Renal cortex interstitium (tissue), 15 donors: ENCODE measurements at places on chromosomes 4 and X. TPM values are rescaled to one million over a fixed set of nuclear protein-coding genes. Genes with fewer than 3 reads are reported as not detected.
A peak's percentile ranks its signal among the peaks of the same experiment; 100 is the strongest.

The ZIC3 gene
- 0.04 TPM for polyA plus RNA-seq

DNA sequence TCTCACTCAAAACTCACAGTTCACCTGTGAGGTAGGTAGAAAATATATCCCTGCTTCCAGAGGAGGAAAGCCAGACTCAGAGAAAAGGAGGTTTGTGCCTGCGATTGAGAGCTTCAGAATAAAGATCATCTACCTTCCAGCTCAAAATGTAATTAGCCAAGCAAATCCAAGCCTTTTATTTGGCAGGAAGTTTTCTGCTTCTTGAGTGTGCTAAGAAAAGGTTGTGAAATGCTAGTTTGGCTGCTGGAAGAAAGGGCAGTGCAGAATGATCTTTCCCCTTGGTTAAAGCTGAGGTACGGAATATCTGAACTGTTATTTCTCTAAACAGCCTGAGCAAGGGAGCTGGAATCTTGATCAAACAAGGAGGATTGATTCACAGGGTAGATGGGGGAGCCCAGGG, 59.7 kb upstream of the VCX3B start:
- DNase-seq: no peak

DNA sequence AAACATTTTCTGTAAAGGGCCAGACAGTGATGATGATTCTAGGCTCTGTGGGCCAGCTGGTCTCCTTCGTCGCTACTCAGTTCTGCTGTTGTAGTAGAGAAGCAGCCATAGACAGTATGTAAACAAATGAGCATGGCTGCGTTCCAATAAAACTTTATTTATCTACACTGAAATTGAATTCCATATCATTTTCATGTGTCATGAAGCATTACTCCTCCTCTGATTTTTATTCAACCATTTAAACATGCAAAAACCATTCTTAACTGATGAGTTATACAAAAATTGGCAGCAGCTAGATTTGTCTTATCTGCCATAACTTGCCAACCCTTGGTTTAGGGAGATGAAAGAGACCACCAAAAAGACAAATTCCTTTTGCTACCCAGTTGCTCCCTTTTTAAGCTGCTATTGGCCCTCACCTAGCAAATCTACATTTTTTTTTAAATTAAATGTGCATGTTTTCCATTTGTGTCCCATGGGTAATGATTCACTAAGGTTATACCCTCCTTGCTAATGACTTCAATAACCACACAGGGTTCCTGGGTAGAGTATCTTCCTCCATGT, 309.9 kb downstream of the DHX15 start:
- no peak for DNase-seq

DNA sequence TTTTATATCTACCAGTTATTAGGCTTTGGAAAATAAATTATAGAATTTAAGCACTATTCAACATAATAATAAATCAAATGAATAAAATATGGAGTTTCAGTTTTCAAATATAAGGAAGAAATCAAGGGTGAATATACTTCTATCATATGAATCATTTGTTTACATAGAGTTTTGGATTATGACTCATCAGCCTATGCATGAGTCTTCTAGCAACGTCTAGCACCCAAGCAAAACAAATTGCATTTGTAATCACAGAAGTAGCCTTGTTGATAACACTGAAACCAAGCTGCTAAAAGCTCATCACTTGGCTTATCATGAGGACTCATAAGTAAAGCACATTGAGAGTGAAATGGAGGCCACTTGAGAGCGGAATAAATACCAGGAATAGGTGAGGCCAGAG, 434.6 kb downstream of the PCDH11X start:
- no peak for DNase-seq

The TLR10 gene
- 0.57 TPM for polyA plus RNA-seq

GRCh38 chr4:148852092-148852699, 410.0 kb upstream of the NR3C2 start:
- DNase-seq: no peak

GRCh38 chr4:153375303-153375702, 30.8 kb downstream of the MND1 start:
- DNase-seq: no peak

DNA sequence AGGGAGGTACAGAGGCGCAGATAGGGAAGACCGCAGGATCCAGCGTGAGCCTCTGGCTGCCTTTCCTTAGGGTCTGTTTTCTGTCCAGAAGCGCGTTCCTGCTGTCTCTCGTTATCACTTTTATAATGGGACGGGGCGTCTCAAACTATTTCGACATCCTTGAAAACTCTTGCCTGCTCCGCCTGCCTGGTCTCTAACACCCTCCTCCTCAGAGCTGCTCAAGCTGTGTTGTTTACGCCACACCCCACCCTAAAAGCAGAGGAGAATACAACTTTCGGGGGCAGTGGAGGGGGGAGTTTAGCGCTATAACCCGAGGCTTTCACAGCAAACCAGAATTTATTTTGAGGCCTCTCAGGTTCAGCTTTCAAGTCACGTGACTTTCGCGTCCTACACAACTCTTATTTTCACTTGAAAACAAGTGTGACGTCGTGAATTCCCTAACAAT, 646 bp upstream of the FAM3A start:
- DNase-seq: peak; percentile 44

GRCh38 chr4:53591372-53591892, at the start of gene LNX1:
TSS of gene LNX1 (minus strand) at chr4:53591486. CDS start at chr4:53574002, 17,484 bp downstream.
- DNase-seq: no peak

The CSN1S1 gene
- not detected for polyA plus RNA-seq

The MTM1 gene
- polyA plus RNA-seq: 15.1 TPM

- DNase-seq: peak; percentile 59
Observed at GRCh38 chr4:24244663-24245490, 339.5 kb downstream of the DHX15 start.

The SRPK3 gene
- polyA plus RNA-seq: 0.81 TPM

GRCh38 chrX:22963196-22963595, 36.6 kb upstream of the DDX53 start:
- no peak for DNase-seq

The TMEM156 gene
- polyA plus RNA-seq: 3.0 TPM

DNA sequence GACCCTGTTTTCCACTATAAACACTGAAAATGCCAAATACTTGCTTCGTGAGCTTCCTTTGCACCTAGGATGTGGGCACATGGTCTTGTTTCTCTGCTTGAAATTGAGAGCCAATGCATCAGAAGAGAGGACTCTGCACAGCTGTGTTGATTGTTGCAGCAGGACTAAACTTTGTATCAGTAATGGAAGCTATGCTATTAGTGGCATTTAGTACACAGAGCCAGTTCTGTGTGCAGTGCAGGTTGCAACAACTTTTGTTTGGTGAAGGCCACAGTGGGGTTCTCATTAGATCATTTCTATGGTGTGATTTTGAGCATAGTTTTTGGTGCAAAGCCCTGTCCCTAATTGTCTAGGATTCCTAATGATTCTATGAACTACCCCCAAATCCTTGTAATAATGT, 54.4 kb upstream of the ANKRD17 start:
- no peak for DNase-seq

- no peak for DNase-seq
Observed at GRCh38 chr4:8320386-8320750, 50.8 kb downstream of the HTRA3 start.

- DNase-seq: no peak
Observed at GRCh38 chrX:17462881-17463280, 87.9 kb downstream of the NHS start.

The CLDN22 gene
- 1.2 TPM for polyA plus RNA-seq

The MORF4L2 gene
- 307 TPM for polyA plus RNA-seq

DNA sequence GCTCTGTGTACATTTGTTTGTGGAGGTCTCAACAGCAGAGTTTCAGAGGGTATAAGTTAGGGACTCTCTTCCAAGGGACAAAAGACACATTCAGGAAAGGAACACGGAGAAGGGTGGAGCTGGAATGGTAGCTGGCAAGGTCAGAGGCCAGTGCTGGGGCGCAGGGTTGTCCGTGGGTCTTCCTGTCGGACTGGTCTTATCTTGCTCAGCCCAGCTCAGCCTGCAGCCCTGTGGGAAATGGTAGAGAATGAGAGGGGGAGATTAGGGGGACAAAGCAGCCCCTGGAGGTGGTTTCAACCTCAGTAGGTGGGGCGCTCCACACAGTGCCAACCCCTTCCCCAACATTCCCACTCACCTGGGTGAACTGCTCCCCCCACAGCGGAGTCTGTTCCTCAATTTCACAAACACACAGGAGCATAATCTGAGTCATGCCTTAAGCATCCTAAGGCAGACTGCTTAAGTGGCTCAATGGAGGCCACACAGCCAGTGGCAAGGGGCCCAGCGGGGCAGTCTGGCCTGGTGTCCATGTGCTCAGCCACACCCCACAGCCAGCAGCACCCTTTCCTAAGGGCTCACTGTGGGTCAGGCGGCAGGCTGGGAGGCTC, 6.9 kb upstream of the HDAC6 start:
- no peak for DNase-seq

- DNase-seq: no peak
Observed at GRCh38 chr4:37415845-37416369, 171.4 kb downstream of the NWD2 start.

DNA sequence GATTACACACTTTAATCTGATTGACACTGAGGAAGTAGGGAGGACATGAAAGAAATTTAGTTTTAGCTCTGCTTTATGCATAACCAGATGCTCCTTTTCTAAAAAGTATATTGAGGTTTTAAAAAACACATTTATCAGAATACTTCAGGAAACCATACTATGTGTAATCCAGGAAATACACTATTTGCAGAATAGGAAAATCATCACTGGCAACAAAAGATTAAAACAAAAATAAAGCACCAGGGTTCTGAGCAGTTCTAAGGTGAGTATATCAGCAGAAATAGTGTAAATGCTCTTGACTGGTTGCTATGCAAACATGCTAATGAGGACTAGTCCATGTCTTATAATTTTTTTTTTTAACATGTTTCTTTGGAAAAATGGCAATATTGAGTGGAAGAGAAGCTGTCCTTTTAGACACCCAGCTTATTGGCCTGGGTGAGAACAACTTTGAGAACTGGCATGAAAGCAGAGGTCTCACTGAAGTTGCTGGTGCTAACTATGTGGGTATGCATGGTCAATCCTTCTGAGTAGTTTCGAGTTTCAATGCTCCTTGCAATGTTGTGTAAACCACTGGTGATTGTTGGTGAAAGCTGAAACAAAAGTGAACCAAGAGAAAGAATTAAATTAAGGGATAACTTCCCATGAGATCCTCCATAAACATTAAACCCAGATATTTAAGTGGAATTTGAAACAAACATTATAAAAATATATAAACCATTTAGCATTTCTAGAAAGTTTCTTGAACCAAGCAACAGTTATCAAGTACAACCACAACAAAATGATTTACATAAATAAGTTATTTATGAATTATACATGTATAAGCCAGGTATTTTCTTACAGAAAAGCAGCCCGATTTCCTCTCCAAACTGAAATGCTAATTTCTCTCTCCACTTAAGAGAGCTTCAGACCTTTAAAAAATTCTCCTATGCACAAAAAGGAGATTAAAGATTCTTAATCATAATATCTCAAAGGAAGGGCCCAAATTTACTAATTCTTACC, 20.4 kb upstream of the SCD5 start:
- DNase-seq: no peak

The IL2RG gene
- 1.00 TPM for polyA plus RNA-seq

GRCh38 chr4:74203467-74203866, 45.5 kb downstream of the MTHFD2L start:
- DNase-seq: no peak

The GPRASP3 gene
- polyA plus RNA-seq: 18.9 TPM

DNA sequence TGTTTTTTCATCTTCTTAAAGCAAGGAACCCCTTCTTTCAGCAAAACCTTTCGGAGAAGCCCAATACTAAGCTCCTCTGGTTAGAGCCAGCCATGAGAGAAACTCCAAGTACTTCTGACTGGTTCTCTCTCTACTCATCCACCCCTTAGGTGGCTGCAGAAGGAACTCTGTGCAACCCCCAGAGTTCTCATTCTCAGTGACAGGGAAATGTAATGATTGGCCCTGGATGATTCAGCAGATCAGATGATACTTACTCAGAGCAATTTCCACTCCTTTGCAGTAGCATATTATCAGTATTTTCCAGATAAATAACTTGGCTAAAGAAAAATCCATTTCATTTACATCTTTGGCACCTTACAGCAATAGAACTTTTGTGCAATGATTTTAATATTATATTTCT, 3.2 kb downstream of the SPP1 start:
- DNase-seq: no peak

- no peak for DNase-seq
Observed at GRCh38 chrX:19606902-19607301, 91.6 kb upstream of the MAP3K15 start.

The DDX53 gene
- polyA plus RNA-seq: not detected

DNA sequence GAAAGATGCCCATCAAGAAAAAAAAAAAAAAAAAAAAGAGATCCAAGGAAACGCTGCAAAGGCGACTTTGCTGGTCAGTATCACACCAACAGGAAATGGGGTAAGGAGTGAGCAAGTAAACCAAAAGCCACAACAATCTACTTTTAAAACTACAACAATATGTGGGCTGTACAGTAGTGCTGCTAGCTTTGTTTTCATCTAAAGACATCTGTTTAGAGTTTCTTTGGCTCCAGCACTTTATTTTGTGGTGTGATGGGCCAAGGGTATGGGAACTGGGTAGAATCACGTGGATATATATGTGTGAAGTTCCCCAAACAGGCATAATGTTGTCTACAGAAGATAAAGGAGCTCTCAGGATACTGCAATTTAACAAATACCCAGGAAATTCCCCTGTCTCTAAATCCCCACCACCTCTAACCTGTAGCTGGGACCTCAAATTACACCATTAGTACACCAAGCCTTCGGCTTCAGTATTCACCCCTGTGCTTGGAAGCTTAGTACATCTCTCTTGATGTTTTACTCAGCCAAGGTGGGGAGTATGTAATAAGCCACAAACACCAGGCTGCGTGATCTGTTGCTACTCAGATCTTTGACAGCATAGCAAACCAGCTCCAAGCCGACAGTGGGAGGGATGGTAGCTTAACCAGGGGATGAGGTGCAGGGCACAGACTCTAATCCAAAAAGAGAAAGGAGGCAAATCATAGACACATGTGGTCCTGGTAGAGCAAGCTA, 207.9 kb downstream of the HS6ST2 start:
- DNase-seq: no peak

DNA sequence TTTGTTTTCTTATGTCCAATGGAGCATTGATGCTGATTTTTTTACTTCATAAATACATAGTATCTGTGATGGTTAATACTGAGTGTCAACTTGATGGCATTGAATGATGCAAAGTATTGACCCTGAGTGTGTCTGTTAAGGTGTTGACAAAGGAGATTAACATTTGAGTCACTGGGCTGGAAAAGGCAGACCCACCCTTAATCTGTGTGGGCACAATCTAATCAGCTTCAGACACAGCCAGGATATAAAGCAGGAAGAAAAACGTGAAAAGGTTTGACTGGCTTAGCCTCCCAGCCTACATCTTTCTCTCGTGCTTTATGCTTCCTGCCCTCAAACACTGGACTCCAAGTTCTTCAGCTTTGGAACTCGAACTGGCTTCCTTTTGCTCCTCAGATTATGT, 230.6 kb upstream of the SPRY1 start:
- DNase-seq: no peak

GRCh38 chrX:72492499-72492898, 80.1 kb downstream of the HDAC8 start:
- no peak for DNase-seq
